ENCODE measurements at places on chromosomes 5 and 9.

DNA sequence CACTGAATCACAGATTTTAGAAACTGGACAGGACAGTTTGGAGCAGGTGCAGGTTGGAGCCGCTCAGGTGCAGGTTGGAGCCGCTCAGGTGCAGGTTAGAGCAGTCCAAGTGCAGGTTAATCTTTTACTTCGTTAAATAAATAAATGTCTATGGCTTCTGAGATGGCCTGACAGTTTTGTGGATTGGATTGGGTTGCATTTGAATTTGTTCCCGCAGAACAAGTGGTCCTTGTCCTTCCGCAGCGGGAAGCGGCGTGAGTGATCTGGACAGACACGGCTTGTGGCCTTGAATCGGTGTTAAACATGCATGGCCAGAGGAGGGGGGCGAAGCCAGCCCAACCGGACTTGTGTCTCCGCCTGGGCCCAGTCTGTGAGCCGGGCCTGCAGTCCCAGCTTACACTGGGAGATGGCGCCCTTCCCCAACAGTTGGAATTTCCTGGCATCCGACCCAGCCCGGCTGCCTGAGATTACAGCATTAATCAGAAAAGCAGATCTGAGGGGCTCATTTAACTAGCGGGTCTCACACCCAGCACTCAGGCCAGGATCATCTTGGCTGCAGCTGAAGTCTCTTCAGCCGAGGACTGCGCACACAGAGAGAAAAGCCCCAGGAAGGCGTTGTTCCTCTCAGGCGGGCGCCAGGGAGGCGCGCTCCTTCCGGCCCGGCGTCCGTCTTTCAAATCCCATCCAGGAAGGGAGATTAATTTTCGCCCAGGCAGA lies 1.5 kb upstream of the OLFM1 start:
- peak; percentile 62 for DNase-seq

GRCh38 chr9:98127226-98127625 lies 8.2 kb upstream of the TRIM14 start:
- no peak for DNase-seq

DNA sequence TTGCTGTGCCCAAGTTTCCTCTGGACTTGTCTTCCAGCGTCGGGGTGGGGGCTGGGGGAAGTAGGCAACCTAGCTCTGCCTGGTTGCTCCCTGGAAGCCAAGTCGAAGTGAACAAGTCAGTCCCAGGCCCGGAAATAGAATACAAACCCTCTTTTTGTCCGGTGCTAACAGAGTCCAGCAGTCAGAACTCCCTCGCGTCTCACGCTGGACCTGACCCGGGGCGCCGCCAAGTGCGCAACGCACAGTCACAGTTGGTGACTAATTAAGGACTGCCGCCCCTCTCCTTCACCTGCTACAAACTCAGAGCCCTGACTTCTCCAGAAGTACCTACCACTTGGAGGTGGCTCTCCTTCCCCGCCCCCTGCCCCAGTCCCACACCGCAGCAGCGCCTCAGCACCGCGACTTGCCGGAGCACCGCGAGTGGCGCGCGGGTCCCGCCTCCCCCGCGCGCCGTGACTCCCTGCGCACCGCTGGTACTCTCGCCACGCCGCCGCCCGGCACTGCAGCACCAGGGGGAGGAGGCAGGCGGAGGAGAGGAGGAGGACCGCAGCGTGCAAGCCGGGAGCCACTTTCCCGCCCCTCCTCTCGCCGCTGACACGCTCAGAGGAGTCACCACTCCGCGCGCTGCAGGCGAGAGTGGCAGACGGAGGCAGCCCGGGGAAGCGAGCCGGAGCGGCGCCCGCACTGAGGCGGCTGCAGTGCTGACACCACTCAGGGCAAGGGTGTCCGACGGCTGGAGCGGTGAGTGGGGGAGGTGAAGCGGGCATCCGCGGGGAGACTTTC lies at the start of gene SV2C:
Gene SV2C (plus strand): TSS at position 612 of the 783 bp plus-strand sequence. CDS start 48,368 bp downstream, outside the sequence.
- DNase-seq, result no peak

DNA sequence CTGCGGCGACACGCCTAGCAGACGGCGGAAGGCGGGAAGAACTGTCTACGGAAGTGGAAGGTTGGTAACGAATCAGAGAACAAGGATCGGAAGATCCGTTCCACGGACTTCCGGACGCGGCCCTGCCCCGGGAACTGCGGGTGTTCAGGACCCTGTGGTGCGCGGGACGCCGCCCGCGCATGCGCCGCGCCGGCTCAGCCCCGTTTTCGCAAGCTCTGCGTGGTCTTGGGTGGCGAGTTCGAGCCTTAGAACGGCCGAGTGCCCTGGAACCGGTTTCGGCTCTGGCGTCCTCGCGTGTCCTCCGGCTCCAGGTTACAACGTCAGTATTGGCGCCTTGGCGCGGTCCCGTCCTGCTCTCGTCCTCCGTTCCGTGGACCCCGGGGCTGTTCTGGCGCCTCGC lies 515 bp upstream of the RNU6ATAC start:
- DNase-seq, result no peak

DNA sequence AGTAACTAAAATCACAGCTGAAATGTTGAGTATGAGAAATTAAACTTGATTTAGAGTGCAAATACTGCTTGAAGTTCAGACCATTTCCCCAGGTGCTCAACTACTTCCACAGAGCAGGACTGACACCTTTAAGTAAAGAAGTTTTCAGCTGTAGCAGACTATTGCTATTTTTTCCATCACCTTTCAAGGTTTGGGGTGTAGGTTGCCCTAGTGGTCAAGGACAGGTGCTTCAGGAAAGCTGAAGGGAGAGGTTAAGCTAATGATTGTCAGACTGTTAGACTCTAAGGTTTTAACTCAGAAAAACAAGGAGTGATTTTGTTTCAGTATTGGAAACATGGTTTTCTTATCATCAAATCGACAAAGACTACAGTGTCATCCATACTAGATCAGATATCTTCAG lies 162.1 kb downstream of the CCDC192 start:
- no peak for DNase-seq

- DNase-seq, result no peak
These were observed 248.4 kb upstream of the IRX2 start for GRCh38 chr5:2999926-3000325.

GRCh38 chr9:116288658-116289057 lies 135.1 kb downstream of the PAPPA start:
- peak; percentile 95 for DNase-seq

DNA sequence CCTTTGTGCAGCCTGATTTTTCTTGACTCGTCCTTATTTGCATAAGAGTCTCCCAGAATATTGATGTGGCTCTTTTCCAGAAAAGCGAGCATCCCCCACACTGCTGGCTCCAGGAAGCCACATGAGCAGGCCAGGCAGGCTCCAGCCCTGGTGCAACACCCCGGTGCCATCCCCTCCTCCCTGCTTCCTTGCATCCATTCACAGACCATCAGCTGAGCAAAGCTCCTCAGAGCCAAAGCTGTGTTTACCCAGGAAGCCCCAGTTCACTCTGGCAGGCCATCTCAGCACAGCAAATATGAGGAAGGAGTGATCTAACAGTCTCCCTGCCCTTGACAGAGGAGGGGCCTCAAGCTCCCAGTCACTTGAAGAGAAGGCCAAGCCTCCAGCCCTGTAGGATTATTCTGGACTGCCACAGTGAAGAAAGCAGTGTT lies 34.4 kb downstream of the INSYN2B start:
- no peak for DNase-seq

DNA sequence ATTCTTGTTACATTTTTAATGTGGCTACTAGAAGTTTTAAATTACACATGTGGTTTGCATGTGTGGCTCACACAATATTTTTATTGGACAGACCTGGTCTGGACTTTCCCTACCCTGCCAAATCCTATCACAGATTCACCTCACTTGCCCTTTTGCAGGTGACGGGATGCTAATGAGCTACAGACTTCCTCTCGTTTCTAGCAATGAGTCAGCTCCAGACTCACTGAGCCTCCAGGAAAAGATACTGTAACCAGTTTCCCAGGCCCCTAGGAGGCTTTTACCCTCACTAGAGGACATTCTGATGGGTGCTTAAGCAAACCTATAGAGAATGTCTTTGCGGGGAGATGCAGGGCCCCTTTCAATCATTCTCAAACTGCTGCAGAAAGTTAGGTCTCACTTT lies 135.4 kb downstream of the WDR41 start:
- DNase-seq, result no peak

All from OCI-M1 (cell line).